ENCODE measurements at places on chromosomes 12 and 14.
A peak's percentile ranks its signal among the peaks of the same experiment; 100 is the strongest.

DNA sequence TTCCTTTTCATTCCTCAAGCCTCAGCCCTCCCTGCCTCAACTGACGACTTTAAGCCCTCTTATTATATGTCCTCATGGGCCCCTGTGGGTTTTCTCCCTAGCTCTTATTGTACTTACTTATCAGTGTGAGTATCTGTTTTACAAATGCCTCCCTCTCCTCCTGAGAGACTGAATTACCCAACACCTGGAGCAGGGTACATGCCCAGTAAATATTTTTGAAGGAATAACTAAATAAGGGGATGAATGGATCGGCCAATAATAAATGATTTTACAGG lies 95.8 kb upstream of the SLC35F4 start:
- DNase-seq = no peak

DNA sequence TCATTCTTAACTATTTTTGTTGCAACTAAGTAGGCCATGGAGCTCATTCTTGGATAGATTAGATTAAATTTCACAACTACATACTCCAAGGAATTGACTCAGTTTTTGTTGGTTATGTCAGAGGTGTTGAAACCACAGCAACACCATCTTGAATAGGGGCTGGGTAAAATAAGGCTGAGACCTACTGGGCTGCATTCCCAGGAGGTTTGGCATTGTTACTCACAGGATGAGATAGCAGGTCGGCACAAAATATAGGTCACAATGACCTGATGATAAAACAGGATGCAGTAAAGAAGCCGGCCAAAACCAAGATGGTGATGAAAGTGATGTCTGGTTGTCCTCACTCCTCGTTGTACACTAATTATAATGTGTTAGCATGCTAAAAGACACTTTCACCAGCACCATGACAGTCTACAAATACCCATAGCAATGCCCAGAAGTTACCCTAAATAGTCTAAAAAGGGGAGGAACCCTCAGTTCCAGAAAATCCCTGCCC lies 20.9 kb downstream of the DMAC2L start:
- no peak for DNase-seq

DNA sequence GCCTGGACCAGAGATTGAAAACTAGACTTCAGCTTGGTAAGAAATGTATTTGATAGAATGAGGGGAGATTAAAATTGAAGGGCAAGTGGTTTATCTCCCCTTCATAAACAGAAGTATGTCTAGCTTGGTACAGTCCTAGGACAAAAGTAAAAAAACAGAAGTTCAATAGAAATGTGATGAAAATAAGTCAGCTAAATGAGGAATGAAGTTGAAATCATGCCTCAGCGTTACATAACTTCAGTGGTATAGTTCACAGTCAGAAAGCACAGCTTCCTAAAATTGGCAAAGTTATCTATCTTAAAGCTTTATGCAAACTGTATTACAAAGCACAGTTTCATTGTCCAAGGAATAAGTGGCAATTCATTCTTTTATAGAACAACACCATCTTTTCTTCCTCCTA lies 90.2 kb upstream of the SYT10 start:
- DNase-seq = no peak

DNA sequence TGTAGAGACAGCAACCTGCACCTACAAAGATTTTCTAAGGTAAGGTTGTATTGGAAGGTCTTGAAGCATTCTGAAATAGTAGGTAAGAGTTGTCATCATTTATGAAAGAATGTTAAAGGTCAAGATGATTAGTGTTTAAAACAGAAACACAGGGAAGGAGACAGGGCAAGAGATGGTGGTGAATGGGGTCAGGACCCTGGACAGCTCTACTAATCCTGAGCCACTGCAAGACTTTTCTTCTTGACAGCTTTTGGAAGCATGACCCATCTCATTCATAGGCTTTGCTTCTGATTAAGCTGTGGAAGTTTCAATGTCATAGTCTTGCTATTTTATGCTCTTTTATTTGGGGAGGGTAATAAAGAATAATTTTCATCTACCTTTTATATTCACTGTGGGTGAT lies 75.5 kb upstream of the CAND1 start:
- no peak for DNase-seq

- DNase-seq = no peak
These were observed at the start of gene GALNT8 for GRCh38 chr12:4719821-4720636. TSS of gene GALNT8 (plus strand) at chr12:4720400. CDS start at chr12:4720678, 278 bp downstream.

DNA sequence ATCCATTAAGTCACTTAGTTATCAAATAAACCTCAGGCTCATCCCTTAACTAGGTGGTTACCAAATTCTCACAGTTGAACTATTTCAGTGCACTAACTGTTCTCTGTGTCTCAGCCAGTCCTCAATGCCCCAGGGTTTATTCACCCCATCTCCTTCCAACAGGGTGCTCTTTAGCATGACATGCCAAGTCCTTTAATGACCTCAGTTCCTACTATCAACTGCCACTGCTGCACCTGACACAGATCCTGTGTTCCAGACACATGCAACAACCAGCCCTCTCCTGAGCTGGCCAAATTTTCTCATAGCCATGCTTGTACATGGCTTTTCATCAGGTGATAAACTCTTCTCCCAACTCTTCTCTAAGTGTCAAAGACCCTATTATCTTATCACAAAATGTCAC lies 80.0 kb downstream of the ATXN2 start:
- no peak for DNase-seq

DNA sequence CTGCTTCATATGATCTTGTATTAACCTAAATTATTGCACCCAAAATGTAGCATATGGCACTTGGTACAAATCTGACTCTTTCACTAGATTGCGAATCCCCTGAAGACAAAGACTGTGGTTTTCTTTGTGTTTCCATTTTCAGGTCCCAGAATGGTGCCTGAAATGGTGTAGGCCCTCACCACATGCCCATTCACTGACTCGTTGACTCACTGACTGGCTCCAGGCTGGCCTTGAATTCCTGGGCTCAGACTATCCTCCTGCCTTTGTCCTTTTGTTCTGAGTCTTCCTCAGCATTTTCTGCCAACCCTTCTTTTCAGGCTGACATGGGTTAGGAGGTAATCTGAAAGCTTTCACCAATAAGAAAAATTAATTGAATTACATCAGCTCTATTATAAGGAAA lies 368.7 kb upstream of the GARIN6 start:
- no peak for DNase-seq

- peak; percentile 48 for DNase-seq
These were observed 18.1 kb downstream of the PPM1H start for GRCh38 chr12:62916632-62917425.

Data from NCI-H345 (cell line).